CD4-positive, alpha-beta T cell (primary cell): ENCODE measurements at places on chromosomes 5 and 9.

GRCh38 chr5:77103457-77103856 lies 16.4 kb upstream of the ZBED3 start:
- DNase-seq = no peak

DNA sequence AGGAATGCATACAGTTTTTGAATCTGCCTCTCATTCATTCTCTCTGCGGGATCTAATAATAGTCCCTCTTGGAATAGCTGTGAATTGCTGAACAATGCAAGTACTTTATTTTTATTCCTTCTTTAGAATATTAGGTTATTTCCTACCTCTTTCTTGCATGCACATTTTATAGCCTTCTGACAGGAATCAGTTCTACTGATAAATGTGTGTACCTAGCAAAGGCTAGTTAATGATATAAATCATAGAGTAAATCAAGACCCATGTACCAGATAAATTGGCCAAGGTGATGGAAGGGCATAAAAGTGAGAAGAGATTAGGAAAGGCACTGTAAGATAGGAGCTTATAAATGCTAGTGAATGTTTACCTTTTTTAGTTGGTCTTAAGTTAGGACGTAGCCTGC lies 19.2 kb upstream of the UGCG start:
- no peak for DNase-seq

DNA sequence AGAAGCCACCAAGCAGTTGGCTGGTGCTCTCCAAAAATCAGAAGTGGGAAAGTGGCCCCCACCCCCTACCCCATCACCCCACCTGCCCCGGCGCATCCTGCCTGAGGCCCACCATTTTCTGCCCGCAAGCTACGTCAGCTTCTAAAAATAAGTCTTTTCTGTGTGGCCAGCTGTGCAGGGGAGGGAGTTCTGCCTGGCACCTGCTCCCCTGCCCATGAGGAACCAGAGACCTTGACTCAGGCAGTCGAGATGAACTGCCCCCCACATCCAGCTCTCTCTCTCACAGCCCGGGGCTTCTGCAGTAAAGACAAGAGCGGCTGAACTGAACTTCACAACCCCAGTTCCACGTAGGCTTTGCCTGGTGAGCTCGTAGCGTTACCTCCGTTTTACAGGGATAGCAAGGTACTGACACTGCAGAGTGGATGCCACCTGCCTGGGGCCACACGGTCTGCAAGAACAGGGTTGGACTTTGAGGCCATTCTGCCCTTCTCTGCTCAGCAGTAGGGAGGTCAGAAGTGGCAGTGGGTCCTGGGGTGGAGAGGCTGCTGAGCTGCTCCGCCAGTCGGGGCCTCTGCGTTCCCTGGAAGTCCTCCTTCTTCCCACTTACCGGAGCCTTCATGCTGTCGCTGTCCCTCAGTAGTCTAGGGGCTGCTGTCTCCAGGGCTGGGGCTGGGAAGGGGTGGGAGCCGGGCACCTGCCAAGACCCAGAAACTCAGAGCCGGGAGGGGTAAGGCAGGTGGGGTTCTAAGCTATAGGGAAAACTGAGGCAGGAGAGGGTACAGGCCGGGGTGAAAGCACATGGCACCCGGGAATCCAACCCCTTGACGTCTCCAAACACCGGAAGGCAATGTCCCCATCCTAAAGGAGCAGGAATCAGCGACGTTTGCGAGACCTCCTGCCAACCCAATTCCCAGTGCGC lies 781 bp downstream of the ST6GALNAC4 start:
- DNase-seq = no peak

- DNase-seq = no peak
Observed at GRCh38 chr5:60354311-60354710, 345.7 kb downstream of the DEPDC1B start.
